ENCODE measurements at places on chromosomes 16 and 17. TPM values are rescaled to one million over a fixed set of nuclear protein-coding genes. Genes with fewer than 3 reads are reported as not detected.

- H3K4me3 ChIP-seq = no peak overlapping the region
- H3K27me3 ChIP-seq = no peaks in the 10 kb centered on the region
- no peaks in the 10 kb centered on the region for H3K4me1 ChIP-seq
- H3K36me3 ChIP-seq = no peaks in the 10 kb centered on the region
- H3K27ac ChIP-seq = no peak overlapping the region
- DNase-seq = no peak
These were observed 665.2 kb upstream of the CDH8 start for GRCh38 chr16:62701426-62701825.

DNA sequence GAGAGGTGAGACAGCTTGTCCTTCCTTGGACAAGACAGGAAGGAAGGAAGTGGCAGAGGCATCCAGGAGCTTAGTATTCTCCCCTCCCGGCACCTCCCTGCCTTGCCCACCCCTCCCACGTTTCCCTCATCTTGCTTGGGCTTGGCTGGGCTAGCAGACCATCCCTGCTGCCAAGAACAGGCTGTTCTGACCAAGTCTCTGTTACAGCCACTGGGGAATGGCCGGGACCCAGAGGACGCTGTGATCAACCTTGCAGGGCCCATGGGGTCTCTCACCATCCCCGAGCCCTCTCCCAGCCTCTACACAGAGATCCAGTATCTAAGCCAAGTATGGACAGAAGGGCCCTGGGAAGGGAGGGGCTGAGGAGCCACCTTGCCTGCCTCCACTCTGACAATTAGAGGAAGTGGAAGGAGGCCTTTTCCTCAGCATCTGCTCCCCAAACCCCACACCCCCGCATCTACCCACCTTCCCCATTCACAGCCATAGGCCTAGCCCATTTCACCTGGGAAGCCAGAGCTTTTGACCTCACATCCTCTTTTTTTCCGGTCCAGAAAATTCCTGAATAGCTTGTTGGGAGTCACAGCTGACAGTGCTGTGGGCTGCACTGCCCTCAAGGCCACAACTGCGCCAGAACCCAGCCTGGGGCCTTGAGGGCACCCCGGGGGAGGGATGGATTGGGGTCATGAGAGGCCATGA, 14.1 kb downstream of the CD300LG start:
- H3K4me1 ChIP-seq = no peaks in the 10 kb centered on the region
- no peak overlapping the region for H3K4me3 ChIP-seq
- H3K36me3 ChIP-seq = no peaks in the 10 kb centered on the region
- DNase-seq = no peak
- no peak overlapping the region for H3K27ac ChIP-seq

DNA sequence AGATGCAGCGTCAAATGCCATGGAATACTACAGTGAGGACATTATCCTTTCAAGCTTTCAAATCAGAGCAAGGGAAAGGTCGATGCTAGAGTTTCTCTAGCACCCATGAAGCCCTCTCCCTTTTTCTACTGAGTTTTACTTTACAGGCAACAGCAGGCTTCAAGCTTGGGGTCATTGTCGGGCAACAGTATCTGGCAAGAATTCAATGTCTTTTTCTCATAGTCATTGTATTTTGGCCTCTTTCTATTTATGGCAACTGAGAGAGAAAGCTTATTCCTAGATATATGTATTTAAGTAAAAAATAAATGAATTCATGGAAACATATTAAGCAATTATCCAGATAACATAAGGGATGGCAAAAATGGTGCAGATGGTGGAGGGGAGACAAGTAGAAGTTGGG, 364 bp upstream of the CETP start:
- H3K4me3 ChIP-seq = no peak overlapping the region
- peaks cover 22% of the 10 kb centered on the region for H3K4me1 ChIP-seq
- peaks cover 2% of the 10 kb centered on the region for H3K27me3 ChIP-seq
- no peak overlapping the region for H3K27ac ChIP-seq

MC1R gene
- total RNA-seq = 4.7 TPM

- peak; percentile 77 for DNase-seq
- H3K4me1 ChIP-seq = peaks cover 26% of the 10 kb centered on the region
- no peaks in the 10 kb centered on the region for H3K36me3 ChIP-seq
- peak overlapping the region; percentile 79 for H3K27ac ChIP-seq
These were observed 608 bp downstream of the AXIN2 start for GRCh38 chr17:65560628-65561451.

DNA sequence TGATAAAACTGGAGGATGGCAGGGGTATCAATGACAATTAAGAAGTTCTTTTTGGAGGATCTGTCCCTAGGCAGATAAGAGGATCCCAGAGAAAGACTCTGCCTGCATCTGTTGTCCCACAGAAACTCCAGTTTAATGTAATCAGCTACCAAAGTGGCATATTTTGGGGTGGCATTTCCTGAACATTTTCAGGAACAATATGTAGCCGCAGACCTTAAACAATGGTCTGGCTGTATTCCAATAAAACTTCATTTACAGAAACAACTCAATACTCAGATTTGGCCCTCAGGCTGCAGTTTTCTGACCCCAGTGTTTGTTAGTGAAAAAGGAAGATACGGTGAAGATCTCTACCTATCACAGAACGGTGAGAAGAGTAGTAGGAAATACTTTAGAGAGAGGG, 46.1 kb downstream of the KCNJ16 start:
- H3K27me3 ChIP-seq = no peaks in the 10 kb centered on the region
- H3K4me1 ChIP-seq = no peaks in the 10 kb centered on the region
- no peak overlapping the region for H3K4me3 ChIP-seq
- no peak for DNase-seq

TBX21 gene
- total RNA-seq = 27.5 TPM

- peaks cover 20% of the 10 kb centered on the region for H3K36me3 ChIP-seq
- H3K27ac ChIP-seq = peak overlapping the region; percentile 89
- DNase-seq = peak; percentile 42
- H3K27me3 ChIP-seq = no peaks in the 10 kb centered on the region
These were observed 4.7 kb downstream of the SOCS3 start for GRCh38 chr17:78355045-78355641.

GNGT2 gene
- total RNA-seq = 40.0 TPM

GRCh38 chr16:89958068-89958467, 9.5 kb downstream of the DEF8 start:
- no peaks in the 10 kb centered on the region for H3K27me3 ChIP-seq
- H3K36me3 ChIP-seq = peaks cover 2% of the 10 kb centered on the region
- no peak for DNase-seq
- H3K27ac ChIP-seq = no peak overlapping the region

GRCh38 chr16:68074850-68075555, 10.2 kb upstream of the NFATC3 start:
- H3K4me1 ChIP-seq = peaks cover 89% of the 10 kb centered on the region
- peak overlapping the region; percentile 89 for H3K27ac ChIP-seq
- no peaks in the 10 kb centered on the region for H3K27me3 ChIP-seq

GRCh38 chr16:89374393-89374960, 115.9 kb downstream of the ANKRD11 start:
- DNase-seq = no peak
- H3K27me3 ChIP-seq = no peaks in the 10 kb centered on the region
- peaks cover 63% of the 10 kb centered on the region for H3K4me1 ChIP-seq
- H3K27ac ChIP-seq = no peak overlapping the region
- no peak overlapping the region for H3K4me3 ChIP-seq
- H3K36me3 ChIP-seq = peaks cover 28% of the 10 kb centered on the region

DNA sequence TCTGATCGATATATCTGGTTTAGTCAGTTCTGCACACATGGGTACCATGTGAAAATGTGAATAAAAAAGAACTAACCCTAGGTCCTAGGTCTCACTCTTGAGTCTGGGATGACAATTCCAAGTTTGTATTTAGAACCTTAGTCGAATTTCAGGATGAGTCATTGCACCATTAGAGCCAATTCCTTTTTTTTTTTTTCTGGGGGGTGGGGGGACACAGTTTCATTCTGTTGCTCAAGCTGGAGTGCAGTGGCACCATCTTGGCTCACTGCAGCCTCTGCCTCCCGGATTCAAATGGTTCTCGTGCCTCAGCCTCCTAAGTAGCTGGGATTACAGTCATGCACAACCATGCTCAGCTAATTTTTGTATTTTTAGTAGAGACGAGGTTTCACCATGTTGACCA, 41.6 kb downstream of the SPAG9 start:
- H3K4me1 ChIP-seq = no peaks in the 10 kb centered on the region
- H3K27ac ChIP-seq = no peak overlapping the region
- no peak overlapping the region for H3K4me3 ChIP-seq
- H3K36me3 ChIP-seq = peaks cover 17% of the 10 kb centered on the region
- H3K27me3 ChIP-seq = no peaks in the 10 kb centered on the region

CHST4 gene
- not detected for total RNA-seq

SLC6A4 gene
- total RNA-seq = 0.10 TPM

GRCh38 chr17:29870836-29871465, 59.1 kb downstream of the SSH2 start:
- DNase-seq = no peak
- no peak overlapping the region for H3K4me3 ChIP-seq

DNA sequence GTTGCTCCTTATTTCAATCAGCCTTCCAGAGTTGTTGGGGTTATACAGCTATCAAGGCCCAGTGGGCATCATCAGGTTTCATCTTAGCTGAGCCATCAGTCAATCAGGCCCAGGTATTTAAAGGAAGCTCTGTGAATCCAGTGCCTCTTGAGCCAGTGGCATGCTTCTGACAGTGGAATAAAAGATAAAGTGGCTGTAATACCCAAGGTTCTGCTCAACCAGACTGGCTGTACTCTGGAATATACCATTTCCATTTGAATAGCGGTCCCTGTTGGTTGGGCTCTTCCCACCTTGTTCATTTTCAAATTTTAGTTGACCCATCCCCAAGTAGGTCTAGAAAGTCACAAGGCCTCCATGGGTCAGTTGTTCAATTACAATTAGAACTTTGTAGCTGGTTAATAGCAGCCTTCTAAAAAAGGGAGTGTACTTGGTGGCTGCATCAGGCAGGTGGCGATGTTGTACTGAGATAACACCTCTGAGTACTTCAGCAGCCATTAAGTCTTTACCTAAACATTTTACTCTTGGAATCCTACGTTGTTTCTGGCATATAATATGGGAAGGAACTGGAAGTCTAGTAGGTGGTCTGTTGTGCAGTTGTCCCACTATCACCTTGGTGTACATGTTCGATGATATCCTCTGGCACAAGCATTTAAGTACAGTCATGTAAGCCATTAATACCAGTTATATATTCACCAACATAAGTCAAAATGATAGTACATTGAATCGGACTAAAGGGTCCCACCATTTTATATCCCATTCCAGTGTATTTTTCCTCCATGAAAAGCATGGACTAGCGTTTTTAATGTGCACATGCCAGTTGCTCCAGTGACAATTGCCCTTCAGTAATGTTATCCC, 294.1 kb downstream of the BCAS3 start:
- H3K4me1 ChIP-seq = no peaks in the 10 kb centered on the region
- H3K4me3 ChIP-seq = no peak overlapping the region

ALG1 gene
- total RNA-seq = 23.8 TPM

HBQ1 gene
- not detected for total RNA-seq

DNA sequence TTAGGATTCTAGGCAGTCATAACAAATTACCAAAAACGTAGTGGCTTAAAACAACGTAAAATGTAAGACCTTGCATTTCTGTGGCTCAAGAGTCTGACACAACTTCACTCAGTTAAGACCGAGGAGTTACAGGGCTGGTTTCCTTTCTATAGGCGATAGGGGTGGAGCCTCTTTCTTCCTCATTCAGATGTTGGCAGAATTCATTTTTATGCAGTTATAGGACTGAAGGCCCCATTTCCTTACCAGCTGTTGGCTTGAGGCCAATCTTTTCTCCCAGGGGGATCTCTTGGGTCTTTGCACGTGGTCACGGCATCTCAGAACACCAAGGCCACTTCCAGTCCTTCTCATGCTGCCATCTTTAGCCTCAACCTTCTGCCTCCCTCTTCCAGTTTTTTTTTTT, 145.2 kb downstream of the KCNJ2 start:
- H3K4me3 ChIP-seq = no peak overlapping the region
- DNase-seq = no peak
- H3K36me3 ChIP-seq = no peaks in the 10 kb centered on the region
- no peak overlapping the region for H3K27ac ChIP-seq
- H3K27me3 ChIP-seq = no peaks in the 10 kb centered on the region

- DNase-seq = no peak
- H3K4me1 ChIP-seq = peaks cover 5% of the 10 kb centered on the region
- peaks cover 27% of the 10 kb centered on the region for H3K27me3 ChIP-seq
- H3K27ac ChIP-seq = no peak overlapping the region
These were observed 25.3 kb downstream of the CDK5RAP3 start for GRCh38 chr17:47996201-47996600.

DNA sequence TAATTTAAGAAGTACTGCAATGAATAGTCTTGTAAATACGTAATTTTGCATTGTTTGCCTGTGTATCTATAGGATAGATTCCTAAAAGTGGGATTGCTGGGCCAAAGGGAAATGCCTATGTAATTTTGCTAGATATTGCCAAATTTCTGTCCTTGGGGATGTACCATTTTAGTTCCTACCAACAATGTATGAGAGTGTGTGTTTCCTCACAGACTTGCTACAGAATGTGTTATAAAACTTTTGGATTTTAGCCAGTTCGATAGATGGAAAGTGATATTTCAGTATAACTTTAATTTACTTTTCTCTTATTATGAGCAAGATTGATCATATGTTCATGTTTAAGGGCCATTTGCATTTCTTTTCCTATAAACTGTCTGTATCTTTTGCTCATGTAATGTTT, 8.3 kb downstream of the TANGO6 start:
- DNase-seq = no peak
- H3K4me3 ChIP-seq = no peak overlapping the region
- H3K27ac ChIP-seq = no peak overlapping the region
- peaks cover 6% of the 10 kb centered on the region for H3K36me3 ChIP-seq

PPL gene
- total RNA-seq = not detected

CD79B gene
- total RNA-seq = 21.7 TPM

GRCh38 chr17:51612692-51613091, 352.3 kb downstream of the UTP18 start:
- H3K4me1 ChIP-seq = no peaks in the 10 kb centered on the region
- no peak for DNase-seq

MYADML2 gene
- not detected for total RNA-seq

CNTNAP4 gene
- not detected for total RNA-seq
